ENCODE measurements at places on chromosomes 4 and X.
A peak's percentile ranks its signal among the peaks of the same experiment; 100 is the strongest.

DNA sequence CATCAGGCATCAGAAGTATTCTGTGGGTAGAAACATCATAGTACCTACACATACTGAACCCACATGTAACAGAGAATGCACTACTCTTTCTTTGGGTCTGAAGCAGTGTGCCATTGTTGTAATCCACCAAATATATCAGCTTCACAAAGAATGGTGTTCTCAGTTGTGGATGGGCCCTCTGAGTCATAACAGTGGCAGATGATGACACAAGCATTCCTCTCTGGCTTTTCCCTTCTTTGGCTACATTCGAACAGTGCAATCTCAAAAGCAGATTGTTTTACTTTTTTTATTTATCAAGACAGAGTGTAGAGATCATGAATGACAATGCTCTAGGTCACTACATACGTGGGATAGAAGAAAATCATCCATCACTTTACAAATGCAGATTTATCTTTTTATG lies 247.2 kb upstream of the EPHA5 start:
- peak; percentile 3 for DNase-seq

- no peak for DNase-seq
These were observed 49.7 kb downstream of the SAT1 start for GRCh38 chrX:23832721-23833120.

DNA sequence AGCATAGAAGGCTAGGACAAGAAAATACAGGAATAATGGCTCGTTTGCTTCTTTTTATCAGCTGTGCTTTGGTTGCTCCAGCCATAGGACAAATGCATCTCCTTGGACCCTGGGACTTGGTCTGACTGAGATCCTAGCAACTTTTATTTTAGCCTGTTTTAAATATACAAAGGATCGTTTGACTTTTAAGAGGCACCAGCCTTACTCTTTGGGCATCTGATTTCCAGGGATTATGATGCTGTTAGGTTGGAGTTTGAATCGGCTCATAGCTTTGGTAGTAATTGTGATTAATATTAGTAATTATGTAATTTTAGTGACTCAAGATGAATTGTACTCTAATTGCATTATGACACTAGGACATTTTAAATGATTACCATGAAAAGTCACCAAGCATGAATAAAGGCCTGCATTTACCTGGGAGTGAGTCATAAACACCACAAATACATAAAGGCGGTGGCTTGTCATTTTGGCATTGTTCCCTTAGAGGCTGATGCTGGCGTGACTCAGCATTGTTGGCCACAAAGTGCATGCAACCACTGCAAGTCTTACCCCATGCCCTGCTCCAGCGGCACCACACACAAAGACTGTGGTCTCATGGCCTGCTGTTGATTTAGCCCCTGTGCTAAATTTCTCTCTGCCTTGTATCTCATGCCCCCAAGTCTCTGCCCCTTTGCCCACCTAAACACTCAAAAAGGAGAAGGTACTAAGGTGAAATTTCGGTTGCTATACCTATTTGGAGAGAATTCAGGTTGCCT lies 12.4 kb downstream of the GPAT3 start:
- peak; percentile 99 for DNase-seq

DNA sequence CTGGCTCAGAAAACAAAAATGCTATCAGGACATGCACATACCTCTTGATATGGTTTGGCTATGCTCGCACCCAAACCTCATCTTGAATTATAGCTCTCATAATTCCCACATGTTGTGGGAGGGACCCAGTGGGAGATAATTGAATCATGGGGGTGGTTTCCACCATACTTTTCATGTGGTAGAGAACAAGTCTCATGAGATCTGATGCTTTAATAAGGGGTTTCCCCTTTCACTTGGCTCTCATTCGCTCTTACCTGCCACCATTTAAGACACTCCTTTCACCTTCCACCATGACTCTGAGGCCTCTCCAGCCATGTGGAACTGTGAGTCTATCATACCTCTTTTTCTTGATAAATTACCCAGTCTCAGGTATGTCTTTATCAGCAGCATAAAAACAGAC lies 958.6 kb downstream of the TRAM1L1 start:
- DNase-seq, result no peak

DNA sequence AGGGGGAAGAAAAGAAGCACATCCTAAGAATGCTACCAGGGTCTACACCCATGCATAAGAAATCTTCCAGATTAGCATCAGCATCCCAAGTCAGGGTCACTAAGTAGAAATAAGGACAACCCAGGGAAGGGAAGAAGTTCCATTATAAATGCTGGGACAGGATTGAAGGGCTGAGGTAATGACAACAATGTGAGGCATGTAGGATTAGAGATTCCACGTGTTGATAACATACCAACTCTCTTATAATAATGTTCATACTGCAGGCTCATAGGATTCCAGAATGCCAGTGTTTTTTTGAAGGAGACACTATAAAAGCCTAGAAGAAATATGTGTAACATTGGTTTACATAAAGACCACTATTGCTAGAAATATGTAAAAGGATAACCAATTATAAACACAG lies 201.2 kb downstream of the MID1IP1 start:
- DNase-seq, result no peak

GRCh38 chrX:115898382-115899001 lies 272.1 kb upstream of the AGTR2 start:
- peak; percentile 79 for DNase-seq

Measured in kidney tubule cell (primary cell).